ENCODE measurements at places on chromosomes 13 and 19.
A peak's percentile ranks its signal among the peaks of the same experiment; 100 is the strongest.

DNA sequence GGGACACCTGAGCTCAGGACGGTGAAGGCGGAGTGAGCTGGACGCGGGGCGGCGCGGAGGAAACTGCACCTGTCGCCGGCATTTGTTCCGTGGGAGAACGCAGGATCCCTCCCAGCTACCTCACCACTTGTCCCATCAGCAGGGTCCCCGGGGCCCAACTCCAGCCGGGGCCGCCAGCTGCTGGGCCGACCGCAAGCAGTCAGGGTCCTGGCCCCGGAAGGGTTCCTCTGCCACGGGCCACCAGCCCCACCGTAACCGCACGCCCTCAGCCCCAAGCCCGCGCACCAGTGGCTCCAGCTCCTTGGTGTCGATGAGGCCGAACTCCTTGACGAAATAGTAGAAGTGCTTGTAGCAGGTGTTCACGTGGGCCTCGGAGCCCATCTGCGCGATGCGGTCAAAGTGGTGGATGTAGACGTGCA, 19.6 kb downstream of the MOB3A start:
- no peak for DNase-seq

DNA sequence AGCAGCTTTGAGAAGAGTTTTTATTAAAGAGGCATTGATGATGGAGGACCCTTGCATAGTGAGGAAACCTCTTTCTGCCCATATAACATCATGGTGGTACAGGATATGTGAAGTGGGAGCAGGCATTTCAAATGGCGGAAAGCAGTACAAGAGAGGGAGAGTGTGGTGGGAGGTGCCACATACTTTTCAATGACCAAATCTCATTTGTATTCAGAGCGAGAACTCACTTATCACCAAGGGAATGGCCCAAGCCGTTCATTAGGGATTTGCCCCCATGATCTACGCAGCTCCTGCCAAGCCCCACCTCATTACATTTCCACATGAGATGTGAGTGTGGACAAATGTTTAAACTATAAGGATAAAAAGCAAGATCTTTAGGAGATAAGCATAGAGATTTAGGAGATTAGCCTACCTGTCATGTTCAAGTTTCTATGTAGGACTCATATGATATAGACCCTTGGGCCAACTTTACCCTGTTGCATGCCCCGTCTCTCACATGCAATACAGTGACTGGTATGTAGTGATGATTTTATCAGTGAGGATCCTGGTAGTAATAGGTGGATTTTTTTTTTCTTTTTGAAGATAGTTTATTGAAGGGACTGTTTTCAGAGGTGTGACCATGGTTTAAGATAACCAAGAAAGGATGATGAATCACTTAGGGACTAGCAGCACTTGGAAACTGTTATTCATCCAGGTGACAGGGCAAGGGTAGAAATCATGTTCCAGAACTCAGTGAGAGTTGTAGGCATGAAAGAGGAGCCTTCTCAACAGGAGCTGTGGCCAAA, 38.3 kb downstream of the DNAJC15 start:
- DNase-seq: no peak

DNA sequence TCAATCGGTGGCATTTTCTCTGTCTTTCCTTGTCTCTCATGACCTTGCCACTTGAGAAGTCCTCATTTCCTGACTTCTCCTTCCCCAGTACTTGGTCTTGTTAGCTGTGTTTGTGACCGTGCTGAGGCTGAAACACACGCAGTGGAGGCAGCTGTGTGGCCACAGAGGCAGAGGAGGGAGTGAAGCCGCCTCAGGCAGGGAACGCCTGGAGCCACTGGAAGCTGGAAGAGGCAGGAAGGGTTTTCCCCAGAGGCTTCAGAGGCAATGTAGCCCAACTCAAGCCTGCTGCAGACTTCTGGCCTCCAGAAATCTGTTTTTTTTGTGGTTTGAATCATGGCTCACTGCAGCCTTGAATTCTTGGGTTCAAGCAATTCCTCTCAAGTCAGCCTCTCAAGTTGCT, 29.2 kb upstream of the ARGLU1 start:
- peak; percentile 24 for DNase-seq

- DNase-seq: peak; percentile 20
These were observed 415.6 kb downstream of the DCT start for GRCh38 chr13:94063848-94064247.

GRCh38 chr19:12786141-12786870, 5.0 kb upstream of the JUNB start:
- DNase-seq: no peak

GRCh38 chr13:93316841-93317240, 90.2 kb downstream of the GPC6 start:
- no peak for DNase-seq

DNA sequence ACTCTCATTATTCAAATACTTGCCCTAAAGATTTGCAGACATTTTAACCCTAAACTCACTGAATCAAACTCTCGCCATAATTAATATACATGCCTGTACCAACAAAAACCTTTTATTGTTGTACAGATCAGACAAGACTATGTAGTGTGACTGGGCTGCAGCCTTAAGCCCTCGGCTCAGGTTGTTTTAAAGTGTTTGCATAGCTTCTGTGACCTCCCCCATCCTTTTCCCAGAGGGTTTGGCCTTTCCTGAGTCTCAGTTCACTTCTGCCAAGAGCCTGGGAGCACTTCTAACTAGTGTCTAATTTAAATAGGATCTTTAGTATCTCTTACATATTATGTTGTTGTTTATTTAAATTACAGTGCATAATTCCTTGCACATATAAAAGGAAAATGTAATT, 158.2 kb downstream of the HS6ST3 start:
- no peak for DNase-seq

- DNase-seq: no peak
These were observed 7.4 kb downstream of the SOX1 start for GRCh38 chr13:112074139-112074865.

- peak; percentile 21 for DNase-seq
These were observed 3.7 kb downstream of the FGF9 start for GRCh38 chr13:21674490-21675009.

DNA sequence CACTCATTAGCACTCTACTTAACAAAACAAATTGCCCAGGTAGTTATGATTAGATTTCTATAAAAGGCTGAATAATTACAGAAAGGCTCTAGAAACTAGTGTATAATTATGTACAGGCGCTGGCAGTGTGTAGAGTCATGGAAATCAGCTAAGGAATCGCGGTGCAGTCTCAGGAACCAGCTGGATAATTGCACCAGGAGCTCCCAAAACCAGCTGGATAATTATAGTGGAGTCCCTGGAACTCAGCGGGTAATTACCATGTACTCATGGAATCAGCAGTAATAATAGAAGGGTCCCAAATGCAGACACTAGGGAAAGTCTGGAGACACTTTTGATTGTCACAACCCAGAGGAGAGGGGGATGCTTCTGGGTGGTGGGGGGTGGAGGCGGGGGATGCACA, 23.2 kb upstream of the TTYH1 start:
- no peak for DNase-seq

DNA sequence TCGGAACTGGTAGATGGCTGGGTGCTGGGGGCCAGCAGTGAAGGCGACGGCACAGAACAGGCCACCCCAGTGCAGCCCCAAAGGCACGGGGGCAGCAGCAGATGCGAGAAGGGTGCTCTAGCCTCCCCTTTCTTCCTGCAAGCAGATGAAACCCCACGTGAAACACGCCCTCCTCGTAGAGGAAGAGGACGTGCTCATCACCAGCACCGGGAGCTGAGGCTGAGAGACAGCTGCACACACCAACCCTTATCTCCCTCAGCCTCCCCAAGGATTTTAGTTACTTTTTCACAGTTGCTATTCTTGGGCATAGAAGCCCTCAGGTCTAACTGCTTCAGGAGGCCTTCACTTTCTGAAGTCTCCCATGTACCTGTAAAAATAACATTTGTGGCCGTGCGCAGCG, 11.9 kb downstream of the ZNF787 start:
- DNase-seq: peak; percentile 51
